ENCODE measurements at places on chromosomes 11 and 22.
A peak's percentile ranks its signal among the peaks of the same experiment; 100 is the strongest.

DNA sequence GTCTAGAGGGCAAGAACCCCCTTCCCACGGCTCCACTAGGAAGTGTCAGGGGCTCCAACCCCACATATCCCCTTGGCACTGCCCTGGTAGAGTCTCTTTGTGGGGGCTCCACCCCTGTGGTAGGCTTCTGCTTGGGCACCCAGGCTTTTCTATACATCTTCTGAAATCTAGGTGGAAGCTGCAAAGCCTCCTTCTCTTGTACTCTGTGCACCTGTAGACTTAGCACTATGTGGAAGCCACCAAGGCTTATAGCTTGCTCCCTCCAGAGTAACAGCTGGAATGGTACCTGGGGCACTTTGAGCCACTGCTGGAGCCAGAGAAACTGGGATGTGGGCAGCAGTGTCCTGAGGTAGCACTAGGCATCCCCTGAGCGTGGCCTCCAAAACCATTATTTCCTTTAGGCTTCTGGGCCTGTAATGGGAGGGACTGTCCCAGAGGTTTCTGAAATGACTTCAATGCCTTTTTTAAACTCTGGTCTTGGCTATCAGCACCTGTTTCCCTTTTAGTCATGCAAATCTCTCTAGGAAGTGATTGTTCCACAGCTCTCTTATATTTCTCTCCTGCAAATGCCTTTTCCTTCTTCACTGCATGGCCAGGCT is 68.4 kb downstream of the TRAF6 start:
- no peak for DNase-seq

DNA sequence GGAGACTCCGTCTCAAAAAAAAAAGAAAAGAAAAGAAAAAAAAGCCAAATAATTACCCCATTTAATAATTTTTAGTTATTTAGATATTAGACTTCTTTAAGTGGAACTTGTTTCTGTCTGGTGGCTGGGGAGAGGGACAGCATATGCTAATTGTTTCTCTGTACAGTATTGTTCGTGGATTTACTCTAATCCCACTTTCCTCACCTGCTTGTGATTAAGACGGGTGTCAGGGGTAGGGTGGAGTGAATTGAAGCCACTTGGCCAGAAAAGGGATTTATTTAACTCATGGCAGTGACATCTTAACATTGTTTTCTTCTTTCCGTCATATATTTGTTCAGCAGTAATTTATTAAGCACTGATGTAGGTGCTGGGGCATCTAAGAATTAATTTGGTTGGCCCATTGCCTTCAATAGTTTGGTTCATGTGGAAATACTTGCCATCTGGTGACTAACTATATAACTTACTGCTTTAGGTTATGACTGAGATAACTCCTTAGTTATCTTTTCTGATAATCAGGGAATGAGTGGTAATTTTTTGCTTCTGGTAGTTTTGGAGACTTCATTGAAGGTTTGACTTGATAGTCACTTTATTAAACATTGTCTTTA is 4.6 kb downstream of the TNRC6B start:
- DNase-seq, result no peak

DNA sequence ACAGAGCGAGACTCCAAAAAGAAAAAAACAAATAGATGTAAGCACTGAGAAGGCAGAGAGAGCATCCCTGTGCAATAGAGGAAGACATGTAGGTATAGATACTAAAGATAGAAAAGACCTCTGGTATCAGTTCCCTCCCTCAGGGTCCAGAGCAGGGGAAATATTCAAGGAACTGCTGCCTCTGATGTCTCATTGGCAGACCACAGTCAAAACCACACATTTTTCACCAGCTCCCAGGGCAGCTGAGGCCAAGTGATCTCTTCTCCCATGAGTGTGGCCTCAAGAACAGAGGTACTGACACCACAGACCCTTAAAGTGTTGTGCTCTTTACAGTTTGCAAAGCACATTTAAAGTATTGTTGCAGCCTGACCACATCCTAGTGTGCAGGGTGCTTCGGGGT is 288.5 kb downstream of the NTM start:
- DNase-seq, result no peak

- peak; percentile 53 for DNase-seq
These were observed 1.2 kb downstream of the C2CD2L start for GRCh38 chr11:119108146-119108856.

DNA sequence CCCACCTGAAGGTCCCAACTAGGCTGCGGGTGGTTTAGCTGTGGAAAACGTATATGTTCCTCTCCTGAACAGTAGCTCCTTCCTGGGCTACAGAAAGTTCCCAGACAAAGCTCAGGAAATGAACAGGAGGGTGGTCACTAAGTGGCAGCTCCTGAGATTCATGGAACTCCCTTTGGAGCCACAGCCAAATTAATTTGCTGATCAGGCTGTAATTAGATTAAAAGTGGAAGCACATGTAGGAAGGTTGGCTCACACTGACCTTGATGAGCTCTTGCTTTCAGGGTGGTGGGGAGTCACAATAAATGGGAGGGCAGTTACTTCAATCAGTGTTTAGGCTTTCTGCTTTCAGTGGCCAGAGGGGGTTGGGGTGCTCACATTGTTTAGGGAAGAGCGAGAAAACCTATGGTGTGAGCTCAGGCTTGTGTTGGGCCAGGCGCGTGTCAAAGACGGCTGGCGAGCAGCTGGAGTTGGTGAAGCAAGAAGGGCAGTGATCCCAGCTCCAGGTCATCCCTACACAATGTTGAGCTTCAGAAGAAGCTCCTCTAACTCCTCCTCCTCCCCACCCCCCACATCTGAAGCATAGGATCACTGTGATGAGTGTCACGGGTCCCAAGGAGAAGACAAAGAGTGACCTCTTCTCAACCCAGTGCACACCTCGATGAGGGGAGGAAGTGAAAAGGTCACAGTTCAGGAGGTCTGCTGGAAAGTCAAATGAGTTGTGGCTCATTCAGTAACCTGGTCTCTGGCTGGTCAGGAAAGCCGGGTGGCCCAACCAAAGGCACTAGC is 42.5 kb downstream of the CLPB start:
- DNase-seq, result no peak

All from right cardiac atrium (tissue), 5 donors.